ENCODE measurements at places on chromosomes 3 and 15.

- H3K4me1 ChIP-seq, result peaks cover 1% of the 10 kb centered on the region
- DNase-seq, result no peak
- no peak overlapping the region for H3K4me3 ChIP-seq
- H3K27me3 ChIP-seq, result no peaks in the 10 kb centered on the region
- H3K36me3 ChIP-seq, result no peaks in the 10 kb centered on the region
Measured at GRCh38 chr15:67605871-67606270, 63.4 kb downstream of the MAP2K5 start.

DNA sequence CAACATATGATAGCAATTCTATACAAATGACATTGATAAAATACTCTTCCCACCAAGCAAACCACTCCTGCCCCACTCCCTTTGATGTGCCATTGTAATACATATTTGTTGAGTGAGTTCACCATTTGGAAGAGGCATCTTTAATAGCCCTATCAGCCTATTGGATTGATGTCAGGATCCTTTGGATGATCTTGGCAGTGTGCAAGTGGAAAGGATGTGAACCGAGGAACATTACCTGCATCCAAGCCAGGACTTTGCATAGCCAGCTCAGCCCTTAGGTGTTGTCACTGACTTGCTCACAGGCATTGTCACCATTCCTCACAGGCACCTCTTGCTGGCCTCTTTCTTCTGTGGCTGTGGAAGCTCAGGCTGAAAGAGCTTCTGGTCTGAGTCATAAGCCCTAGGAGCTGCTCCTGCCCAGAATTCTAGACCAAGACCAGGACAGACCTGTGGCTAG is 16.5 kb upstream of the TIMP4 start:
- DNase-seq, result peak; percentile 83
- 0 out of 2 replicates have a peak overlapping the region, but pooled peaks have one; percentile 32 for H3K27ac ChIP-seq
- H3K27me3 ChIP-seq, result no peaks in the 10 kb centered on the region
- no peak overlapping the region for H3K4me3 ChIP-seq
- H3K36me3 ChIP-seq, result 0 out of 2 replicates have a peak, but pooled peaks cover 2% of the 10 kb centered on the region

GRCh38 chr3:50661321-50661837 is 13.3 kb upstream of the DOCK3 start:
- no peaks in the 10 kb centered on the region for H3K4me1 ChIP-seq
- DNase-seq, result no peak
- H3K27me3 ChIP-seq, result no peaks in the 10 kb centered on the region
- no peak overlapping the region for H3K4me3 ChIP-seq
- no peaks in the 10 kb centered on the region for H3K36me3 ChIP-seq

- peaks cover 13% of the 10 kb centered on the region for H3K4me1 ChIP-seq
- H3K36me3 ChIP-seq, result no peaks in the 10 kb centered on the region
- peak; percentile 85 for DNase-seq
- H3K27me3 ChIP-seq, result no peaks in the 10 kb centered on the region
- H3K27ac ChIP-seq, result no peak overlapping the region
Measured at GRCh38 chr3:46705751-46706552, 4.8 kb downstream of the TMIE start.

- no peaks in the 10 kb centered on the region for H3K36me3 ChIP-seq
- no peak overlapping the region for H3K27ac ChIP-seq
- no peaks in the 10 kb centered on the region for H3K4me1 ChIP-seq
- H3K27me3 ChIP-seq, result peaks cover 56% of the 10 kb centered on the region
- no peak for DNase-seq
Measured at GRCh38 chr3:54426381-54426780, 304.0 kb downstream of the CACNA2D3 start.

GRCh38 chr3:112884678-112885290 is 38.1 kb upstream of the CD200R1L start:
- H3K27me3 ChIP-seq, result peaks cover 8% of the 10 kb centered on the region
- H3K4me1 ChIP-seq, result no peaks in the 10 kb centered on the region
- no peak overlapping the region for H3K4me3 ChIP-seq
- no peak for DNase-seq

DNA sequence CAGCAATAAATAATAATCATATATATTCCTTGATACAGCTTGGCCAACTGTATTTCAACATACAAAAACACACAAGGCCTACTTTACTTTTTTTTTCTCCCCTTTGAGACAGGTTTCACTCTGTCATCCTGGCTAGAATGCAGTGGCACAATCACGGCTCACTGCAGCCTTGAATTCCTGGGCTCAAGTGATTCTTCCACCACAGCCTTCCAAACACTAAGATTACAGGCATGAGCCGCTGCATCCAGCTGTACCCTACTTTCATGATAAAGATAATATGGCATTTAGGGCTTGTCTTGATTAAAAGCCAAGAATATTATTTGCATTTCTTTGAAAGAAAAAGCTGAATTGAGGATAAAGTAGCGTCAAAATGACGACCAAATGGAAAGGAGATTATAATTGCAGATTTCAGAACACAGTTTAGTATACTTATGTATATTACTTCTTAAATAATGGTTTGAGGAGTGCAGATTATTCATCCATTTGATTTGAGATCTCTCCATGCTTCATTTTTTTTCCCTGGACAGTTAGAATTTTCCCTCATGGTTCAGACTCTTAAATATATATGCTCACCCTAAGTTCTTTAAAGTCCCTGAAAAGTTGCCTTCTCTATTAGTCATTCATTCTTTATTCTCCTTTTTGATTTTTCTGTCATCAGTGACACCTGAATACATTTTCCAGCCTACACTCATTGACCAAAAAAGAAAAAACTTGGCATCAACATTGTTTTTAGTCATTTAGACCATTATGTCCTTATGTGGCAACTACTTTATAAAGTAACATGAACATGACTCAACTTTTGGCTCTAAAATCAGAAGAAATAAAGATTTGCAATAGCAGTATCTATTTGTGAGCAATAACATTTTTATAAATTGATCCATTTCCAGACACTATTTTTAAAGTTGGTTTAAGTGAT is 48.5 kb upstream of the MLF1 start:
- H3K27ac ChIP-seq, result no peak overlapping the region
- peak; percentile 27 for DNase-seq
- H3K36me3 ChIP-seq, result no peaks in the 10 kb centered on the region
- H3K4me1 ChIP-seq, result no peaks in the 10 kb centered on the region
- H3K4me3 ChIP-seq, result no peak overlapping the region

- no peaks in the 10 kb centered on the region for H3K27me3 ChIP-seq
- peak overlapping the region; percentile 91 for H3K4me3 ChIP-seq
Measured at GRCh38 chr15:99732751-99733267, 428 bp downstream of the LYSMD4 start.

DNA sequence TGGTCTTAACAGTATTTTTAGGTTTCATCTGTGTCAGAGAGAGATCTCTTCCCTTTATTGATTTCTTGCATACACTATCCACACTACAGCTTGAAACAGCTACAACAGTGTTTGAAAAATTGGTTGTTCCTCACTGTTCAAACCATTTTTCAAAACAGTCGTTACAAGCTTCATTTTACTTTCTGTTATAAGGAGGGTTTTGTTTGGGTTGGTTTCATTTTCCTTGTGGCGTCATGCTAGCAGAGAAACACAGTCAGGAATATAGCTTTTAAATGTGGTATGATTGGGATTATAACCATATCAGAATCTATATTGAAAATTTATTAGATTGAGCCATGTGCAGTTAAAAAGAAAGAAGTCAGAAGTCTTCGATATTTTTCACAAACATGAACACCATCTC is 400.6 kb downstream of the ZBTB20 start:
- H3K36me3 ChIP-seq, result no peaks in the 10 kb centered on the region
- no peak overlapping the region for H3K4me3 ChIP-seq
- DNase-seq, result no peak
- no peak overlapping the region for H3K27ac ChIP-seq

- no peaks in the 10 kb centered on the region for H3K4me1 ChIP-seq
- no peak overlapping the region for H3K27ac ChIP-seq
- DNase-seq, result peak; percentile 39
Measured at GRCh38 chr15:98647026-98647773, 1.1 kb upstream of the IGF1R start.

GRCh38 chr15:48336940-48337339 is 5.7 kb downstream of the DUT start:
- H3K4me3 ChIP-seq, result no peak overlapping the region
- no peak overlapping the region for H3K27ac ChIP-seq
- H3K27me3 ChIP-seq, result no peaks in the 10 kb centered on the region
- peak; percentile 33 for DNase-seq
- H3K36me3 ChIP-seq, result peaks cover 39% of the 10 kb centered on the region

GRCh38 chr15:27797765-27798164 is 301.4 kb downstream of the OCA2 start:
- H3K27ac ChIP-seq, result no peak overlapping the region
- H3K36me3 ChIP-seq, result no peaks in the 10 kb centered on the region
- H3K4me1 ChIP-seq, result no peaks in the 10 kb centered on the region
- no peak for DNase-seq
- H3K27me3 ChIP-seq, result no peaks in the 10 kb centered on the region

All from PC-3 (cell line).